LoVo (cell line): ENCODE measurements at places on chromosomes 11 and 22.

- no peak for DNase-seq
These were observed 67.9 kb downstream of the MCM5 start for GRCh38 chr22:35467681-35468434.

DNA sequence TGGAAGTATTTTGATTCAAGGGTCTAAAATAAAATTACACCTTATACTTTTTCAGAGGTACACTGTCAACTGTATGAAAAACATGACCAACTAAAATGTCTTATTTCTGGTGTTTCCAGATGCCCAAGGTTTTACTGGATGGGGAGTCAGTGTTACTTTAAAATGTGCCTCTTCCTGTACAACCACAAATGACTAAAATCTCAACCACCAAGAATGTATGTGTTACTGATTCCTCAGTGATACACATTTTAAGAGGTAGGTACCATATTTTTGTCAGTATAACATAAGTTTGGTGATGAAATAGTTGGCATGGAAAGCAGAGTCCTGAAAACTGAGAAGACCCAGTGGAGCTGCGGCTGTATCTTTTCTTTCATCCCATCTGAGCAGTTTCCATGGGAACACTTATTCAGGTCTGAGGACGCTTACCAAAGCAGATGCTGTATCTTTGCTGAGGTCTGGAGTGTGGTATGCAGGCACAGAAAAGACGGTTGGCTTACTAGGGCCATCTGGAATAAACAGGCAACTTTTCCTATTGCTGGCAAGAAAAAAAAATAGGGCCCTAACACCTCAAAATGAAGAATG, 21.2 kb upstream of the TP53AIP1 start:
- no peak for DNase-seq

- DNase-seq: no peak
These were observed 99.8 kb downstream of the FBXO7 start for GRCh38 chr22:32574411-32574810.

DNA sequence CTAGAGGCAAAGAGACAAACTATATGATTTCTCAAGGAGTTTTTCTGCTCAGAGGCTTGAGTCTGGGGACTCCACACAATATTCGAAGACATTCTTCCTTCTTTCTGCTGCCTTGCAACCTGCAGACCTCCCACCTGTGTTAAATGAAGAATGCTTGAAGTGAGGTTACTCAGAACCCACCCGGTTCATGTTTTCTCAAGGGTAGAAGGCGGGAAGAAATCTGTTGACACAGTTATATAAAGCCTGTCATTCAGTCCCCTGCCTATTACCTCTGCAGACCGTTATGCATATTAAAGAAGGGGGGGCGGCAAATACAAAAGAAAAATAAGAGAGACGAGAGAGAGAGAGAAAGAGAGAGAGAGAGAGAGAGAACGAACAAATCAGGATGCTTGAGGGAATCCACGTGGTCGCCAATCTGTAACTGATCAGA, 2.2 kb upstream of the KMT2A start:
- DNase-seq: no peak

GRCh38 chr22:45511847-45512261, 9.2 kb downstream of the FBLN1 start:
- no peak for DNase-seq

GRCh38 chr11:106585061-106585460, 433.2 kb downstream of the GUCY1A2 start:
- no peak for DNase-seq

DNA sequence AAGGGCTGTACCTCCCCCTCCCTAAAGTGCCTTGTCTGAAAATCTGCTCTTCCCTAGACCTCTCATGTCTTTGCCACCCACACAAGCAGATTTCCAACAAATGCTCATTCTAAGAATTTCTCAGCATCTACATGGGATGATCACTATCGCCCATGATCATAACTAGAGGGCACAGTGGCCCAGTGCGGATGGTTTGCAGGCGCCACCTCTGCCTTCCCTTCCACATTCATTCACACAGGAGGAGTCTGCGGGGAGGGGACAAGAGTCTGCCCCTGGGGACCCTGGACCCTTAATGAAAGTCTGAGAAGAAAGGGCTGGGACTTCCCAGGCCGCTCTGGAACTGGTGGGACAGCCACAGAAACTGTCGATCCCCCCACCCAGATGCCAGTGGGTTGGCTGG, 28.9 kb downstream of the KCTD17 start:
- DNase-seq: no peak

GRCh38 chr11:69699213-69699612, 4.6 kb downstream of the FGF19 start:
- no peak for DNase-seq

- DNase-seq: no peak
These were observed 23.7 kb downstream of the SLC37A2 start for GRCh38 chr11:125086633-125087296.

GRCh38 chr11:65773784-65774411, 6.9 kb downstream of the AP5B1 start:
- DNase-seq: no peak

- no peak for DNase-seq
These were observed 69.4 kb upstream of the IGLL5 start for GRCh38 chr22:22818202-22818538.

- no peak for DNase-seq
These were observed 2.9 kb downstream of the BCR start for GRCh38 chr22:23183061-23183698.

DNA sequence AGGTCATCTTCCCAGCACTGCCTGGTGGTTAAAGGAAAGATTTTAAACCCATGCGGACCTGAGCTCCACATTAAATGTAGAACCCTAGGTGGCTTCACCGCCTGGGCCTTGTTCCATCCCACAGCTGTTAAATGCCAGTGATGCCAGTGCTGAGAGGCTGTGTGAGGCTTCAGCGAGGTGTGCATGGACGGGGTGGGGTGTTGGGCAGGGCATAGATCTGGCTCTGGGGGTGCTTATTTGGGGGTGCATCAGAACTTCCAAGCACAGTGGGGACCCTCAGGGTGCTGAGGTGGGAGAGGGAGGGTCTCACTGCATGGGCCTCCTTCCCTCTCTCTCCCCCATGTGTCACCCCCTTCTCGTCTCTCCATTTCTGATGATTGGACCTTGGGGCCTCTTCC, 90.1 kb upstream of the B3GAT1 start:
- no peak for DNase-seq
